Endothelial cell (in vitro differentiated cells): ENCODE measurements at places on chromosomes 2 and 18.
A peak's percentile ranks its signal among the peaks of the same experiment; 100 is the strongest.

DNA sequence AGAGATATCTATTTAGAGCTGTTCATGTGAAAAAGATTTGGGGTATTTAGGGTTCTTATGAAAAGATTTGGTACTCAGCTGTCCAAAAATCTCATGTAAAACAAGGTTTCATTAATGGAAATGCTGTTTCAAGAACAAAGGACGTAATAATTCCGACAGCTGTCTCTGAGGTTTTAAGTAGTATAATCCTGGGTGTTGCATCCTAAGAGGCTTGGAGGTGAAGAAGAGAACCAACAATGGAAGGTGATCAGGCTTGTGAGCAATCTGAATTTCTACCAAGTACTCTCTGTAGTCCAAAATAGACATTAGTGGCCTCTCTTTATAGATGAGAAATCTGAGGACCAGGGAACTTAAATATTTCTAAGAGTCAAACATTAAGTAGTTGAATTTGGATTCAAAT is 205.1 kb downstream of the BABAM2 start:
- DNase-seq, result no peak

GRCh38 chr2:221817878-221818277 is 245.8 kb upstream of the EPHA4 start:
- DNase-seq, result no peak

- no peak for DNase-seq
These were observed 42.9 kb upstream of the RFX8 start for GRCh38 chr2:101517758-101518271.

- DNase-seq, result no peak
These were observed 66.4 kb upstream of the MMADHC start for GRCh38 chr2:149653831-149654445.

GRCh38 chr2:43397411-43397810 is 171.0 kb upstream of the ZFP36L2 start:
- no peak for DNase-seq

- DNase-seq, result no peak
These were observed 160.0 kb upstream of the TRIB2 start for GRCh38 chr2:12556762-12557161.

- no peak for DNase-seq
These were observed 96.9 kb downstream of the SETBP1 start for GRCh38 chr18:44777457-44778192.

DNA sequence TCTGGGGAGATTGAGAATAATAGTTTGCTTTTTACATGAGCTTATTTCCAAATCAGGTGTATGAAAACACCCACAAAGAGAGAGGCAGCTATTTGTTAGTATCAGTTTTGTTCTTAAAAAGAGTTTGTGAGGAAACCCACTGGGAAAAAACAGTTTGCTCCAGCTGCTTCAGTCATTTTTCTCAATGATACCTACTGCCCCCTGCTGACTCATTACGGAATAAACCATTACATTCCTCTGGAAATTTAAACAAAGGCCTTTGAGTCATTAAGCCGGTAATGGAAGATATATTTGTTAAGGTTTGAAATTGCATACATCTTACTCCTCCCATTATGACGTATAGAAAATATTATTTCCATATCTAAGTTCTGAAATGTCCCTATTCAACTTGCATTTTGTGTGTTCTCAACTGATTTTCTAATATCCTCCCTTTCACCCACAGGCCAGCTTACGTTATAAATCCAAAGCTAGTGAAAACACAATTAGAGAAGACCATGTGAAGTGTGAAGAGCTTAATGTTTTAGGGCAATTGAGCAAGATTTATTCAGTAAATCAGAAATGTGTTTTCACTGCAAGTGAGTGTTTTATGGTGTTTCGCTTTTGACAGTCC is 761.6 kb downstream of the DSC3 start:
- DNase-seq, result peak; percentile 61

DNA sequence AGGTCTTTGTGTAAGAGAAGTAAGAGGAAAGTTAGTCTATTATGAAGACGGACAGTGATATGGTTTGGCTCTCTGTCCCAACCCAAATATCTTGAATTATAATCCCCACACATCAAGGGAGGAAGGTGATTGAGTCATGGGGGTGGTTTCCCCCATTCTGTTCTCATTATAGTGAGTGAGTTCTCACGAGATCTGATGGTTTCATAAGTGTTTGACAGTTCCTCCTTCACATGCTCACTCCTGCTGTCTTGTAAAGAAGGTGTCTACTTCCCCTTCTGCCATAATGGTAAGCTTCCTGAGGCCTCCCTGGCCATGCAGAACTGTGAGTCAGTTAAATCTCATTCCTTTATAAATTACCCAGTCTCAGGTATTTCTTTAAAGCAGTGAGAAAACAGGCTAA is 67.6 kb downstream of the NEURL3 start:
- DNase-seq, result no peak

GRCh38 chr18:27377251-27377650 is 192.1 kb upstream of the CHST9 start:
- DNase-seq, result no peak

DNA sequence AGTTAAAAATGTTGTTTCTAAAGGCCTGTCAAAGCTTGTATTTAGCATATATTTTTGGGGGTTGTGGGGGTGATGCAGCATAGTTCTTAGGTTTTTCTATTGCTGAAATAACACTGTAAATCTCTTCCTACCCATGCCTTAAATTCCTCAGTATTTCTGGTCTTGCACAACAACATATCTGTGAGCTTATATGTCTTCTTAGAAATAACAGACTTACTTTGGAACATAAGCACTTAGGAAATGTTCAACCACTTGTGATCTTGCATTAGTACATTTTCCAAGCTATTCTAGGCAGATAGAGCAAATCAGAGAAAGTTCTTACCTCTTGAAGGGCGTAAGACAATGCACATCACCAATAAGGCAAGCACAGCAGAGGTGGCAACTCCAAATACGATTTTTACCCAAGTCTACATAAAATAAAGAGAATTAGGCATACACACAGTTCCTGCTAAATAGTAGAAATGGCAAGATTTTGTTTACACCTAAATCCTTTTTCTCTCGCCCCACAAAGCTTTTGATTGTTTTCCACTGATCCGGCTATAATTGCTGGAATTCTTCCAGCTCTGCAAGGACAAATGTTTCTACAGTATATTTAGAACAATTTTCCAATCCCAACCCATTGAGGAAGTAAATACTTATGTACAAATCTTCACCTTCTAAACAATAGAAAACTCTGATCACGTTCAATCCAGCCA is 512 bp downstream of the FAP start:
- DNase-seq, result no peak

GRCh38 chr2:101808006-101808562 is 110.6 kb downstream of the MAP4K4 start:
- no peak for DNase-seq

GRCh38 chr2:181239201-181239799 is 217.9 kb upstream of the ITGA4 start:
- DNase-seq, result no peak

GRCh38 chr2:109264595-109265328 is 135.8 kb downstream of the SH3RF3 start:
- no peak for DNase-seq

DNA sequence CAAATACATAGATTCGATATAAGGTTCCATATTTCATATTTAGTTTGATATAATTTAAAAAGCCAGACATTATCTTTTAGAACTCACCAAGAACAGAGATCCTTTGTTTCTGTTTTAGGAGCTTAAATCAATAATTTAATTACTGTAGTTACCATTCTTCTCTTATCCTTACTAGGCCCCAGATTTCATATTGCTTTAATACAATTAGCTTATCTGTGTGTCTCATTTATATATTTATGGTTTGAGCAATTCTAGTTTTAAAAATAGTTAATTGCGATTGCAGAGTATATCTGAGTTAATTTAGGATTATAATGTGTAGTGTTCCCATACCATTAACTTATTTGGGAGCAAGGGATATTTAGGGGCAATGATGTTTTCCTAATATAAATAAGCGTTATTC is 558.8 kb upstream of the ZNF804A start:
- DNase-seq, result no peak

DNA sequence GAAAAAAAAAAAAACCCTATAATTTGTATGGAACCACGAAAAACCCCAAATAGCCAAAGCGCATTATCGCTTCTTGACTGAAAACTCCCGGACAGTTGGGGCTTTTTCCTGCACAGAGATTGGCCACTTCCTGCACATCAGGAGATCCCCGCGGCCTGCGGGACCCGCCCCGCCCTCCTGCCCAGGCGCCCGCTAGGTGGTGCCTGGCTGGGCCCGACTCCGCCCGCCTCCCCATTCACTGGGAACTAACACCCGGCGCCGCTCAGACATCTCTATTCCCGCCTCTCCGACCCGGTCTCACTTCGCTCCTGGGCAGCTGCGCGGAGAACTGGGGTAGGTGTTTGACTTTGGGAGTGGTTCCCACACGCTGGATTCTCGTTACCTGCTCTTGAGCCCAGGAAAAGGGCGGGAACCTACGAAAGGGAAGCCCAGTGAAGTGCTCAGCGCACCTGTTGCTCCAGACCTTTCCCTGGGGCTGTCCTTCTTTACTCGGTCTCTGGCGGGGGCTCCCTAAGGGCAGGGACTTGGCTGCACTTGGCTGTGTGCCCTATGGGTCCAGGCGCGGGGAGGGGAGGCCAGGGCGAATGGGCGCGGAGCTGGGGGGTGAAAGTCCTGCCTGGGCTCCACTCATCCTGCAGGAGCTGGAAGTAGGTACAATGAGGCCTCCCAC is at the start of gene HMSD:
HMSD (plus strand) TSS at position 234 of the 670 bp plus-strand sequence. CDS start 4,155 bp downstream, outside the sequence.
- peak; percentile 73 for DNase-seq

DNA sequence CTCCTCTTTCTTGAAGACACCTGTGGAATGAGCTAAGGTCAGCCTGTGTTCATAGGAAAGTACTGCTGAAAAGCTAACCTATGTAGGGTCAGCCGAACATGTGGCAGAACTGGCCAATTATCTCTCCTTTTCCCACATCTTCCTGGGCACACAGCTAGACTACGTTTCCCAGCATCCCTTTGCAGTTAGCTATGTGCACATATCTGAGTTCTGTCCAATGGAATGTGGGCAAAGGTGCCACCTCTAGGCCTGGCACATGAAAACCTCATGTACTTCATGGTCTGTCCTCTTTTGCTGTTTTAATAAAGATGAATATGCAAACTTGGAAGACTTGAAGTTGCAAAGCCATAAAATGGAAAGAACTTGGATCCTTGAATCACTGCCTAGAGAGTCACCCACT is 352.6 kb downstream of the TNS1 start:
- DNase-seq, result no peak

DNA sequence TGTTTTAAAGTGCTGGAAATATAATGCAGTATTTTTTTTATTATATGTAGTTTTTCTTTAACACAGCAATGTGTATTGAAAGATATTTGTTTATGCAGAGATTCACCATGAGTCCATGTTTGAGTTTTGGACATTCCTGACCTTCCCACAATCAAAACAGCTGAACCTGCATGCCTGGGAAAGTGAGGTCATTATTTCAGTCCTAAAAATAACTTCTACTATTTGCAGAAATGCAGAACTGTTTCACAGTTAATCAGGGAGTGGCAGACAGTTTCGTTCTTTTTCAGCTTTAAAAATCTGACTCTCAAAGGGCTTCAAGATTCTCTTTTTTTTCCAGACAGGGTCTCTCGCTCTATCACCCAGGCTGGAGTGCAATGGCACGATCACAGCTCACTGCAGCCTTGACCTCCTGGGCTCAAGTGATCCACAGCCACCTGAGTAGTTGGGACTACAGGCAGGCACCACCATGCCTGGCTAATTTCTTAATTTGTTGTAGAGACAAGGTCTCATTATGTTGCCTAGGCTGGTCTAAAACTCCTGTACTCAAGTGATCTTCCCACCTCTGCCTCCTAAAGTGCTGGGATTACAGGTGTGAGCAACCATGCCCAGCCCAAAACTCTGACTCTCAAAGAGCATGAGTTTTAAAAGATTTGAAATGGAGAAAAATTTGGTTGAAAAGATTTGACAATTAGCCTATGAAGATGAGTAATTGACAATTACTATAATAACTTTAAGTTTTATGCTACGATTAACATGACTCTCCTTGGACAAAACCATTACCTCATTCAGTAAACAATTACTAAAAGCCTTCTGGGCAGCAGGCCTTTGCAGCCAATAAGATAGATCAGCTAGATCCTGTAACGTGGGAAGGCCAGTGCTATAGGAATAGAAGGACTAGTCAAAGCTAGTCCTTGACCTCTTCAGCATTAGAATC is 5.0 kb upstream of the MYL12B start:
- no peak for DNase-seq

DNA sequence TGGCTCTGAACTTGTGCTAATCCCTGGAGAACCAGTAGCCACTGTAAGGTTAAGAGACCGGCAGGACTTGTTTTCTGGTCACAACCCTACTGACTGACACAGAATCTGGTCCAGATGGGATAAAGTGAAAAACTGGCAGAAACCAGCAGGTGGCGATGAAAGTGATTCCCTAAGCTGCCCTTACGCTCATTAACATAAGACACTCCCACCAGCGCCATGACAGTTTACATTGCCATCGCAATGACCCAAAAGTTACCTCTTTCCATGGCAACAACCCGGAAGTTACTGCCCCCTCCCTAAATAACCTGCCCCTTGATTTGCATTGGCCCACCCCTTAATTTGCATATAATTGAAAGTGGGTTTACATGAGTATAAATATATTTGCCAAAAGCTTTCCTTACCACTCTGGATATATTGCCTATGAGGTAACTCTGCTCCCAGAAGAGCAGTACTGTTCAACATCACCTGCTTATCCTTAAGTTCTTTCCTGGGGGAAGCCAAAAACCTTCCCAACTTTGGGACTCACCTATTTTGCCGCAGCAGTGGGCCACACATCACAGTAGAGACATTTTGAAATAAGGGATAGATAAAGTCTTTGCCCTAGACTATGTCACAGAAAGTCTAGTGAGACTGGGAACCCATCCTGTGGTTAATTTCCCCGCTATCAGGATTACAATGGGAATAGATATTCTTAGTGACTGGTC is 35.8 kb upstream of the AFF3 start:
- DNase-seq, result peak; percentile 63

DNA sequence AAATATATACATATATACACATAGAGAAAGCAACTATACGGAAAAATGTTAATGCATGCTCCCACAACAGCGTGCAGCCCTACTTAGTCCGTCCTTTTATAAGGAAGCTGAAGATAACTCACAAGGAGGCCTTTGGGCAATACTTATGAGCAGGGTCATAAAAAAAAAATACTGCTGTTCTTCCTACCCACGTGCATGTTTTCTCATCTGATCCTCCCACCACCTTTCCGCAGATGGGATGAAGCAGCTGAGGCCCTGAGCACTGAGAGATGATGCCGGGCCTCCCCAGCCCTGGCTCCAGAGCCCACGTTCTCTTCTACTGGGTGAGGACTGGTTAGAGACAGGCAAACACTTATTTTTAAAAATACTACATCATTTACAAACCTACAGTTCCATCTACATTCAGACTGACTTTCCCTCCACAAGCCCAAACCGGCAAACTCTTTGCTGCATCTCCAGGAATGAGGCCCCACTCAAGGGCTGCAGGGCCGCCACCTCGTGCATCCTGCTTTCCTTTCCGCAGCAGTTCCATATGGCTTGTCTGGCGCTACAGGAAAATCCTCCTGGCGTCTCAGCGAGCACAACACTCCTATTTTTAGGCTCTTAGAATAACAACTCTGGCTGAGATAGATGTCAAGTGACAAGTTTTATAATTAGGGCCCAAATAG is 41.6 kb downstream of the TBC1D8 start:
- peak; percentile 57 for DNase-seq
